ENCODE measurements at places on chromosomes 2 and 18.

GRCh38 chr2:217195658-217196446, 336.0 kb upstream of the TNP1 start:
- DNase-seq = no peak

- no peak for DNase-seq
Observed at GRCh38 chr2:168212167-168212566, 35.2 kb downstream of the STK39 start.

DNA sequence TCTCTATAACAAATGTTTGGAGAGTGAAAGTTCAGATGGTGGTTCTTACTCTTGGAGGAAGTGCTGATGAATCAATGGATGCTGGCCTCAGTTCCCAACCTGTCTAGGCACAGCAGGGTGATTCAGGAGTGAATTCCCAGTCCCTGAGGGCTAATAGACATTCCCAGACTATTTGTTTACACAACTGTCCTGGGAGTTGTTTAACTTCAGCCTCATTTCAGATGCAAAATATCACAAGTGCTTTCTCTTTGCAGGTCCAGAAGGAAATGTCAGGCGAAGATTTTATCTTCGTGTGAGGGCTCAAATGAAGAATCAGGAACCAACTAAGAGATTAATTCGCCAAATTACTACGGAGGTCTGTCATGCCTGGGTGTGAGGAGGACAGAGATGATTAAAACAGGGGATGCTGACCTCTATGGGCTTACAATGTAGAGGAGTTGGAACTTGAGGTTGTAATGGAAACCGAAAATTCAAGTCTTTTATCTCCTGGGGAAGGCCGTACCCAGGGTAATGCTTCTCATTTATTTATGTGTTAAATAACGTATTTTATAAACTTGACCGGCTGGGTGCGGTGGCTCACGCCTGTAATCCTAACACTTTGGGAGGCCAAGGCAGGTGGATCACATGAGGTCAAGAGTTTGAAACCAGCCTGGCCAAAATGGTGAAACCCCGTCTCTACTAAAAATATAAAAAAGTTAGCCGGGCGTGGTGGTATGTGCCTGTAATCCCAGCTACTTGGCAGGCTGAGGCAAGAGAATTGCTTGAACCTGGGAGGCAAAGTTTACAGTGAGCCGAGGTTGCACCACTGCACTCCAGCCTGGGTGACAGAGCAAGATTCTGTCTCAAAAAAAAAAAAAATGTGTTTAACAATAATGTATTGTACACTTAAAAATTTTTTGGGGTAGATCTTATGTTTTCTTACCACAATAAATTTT, 38.7 kb upstream of the SLC1A4 start:
- no peak for DNase-seq

- DNase-seq = no peak
Observed at GRCh38 chr2:19894134-19894792, 7.5 kb downstream of the TTC32 start.

DNA sequence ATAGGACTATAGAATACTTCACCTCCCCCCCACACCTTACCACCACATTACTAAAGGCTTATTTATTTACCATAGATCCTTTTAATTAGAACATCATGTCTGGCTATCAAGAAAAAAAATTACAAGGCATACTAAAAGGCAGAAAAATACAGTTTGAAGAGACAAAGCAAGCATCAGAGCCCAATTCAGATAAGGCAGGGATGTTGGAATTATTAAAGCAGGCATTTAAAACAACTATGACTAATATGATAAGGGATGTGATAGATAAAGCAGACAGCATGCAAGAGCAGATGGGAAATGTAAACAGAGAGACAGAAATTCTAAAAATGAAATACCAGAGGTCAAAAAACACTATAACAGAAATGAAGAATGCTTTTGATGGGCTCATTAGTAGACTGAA, 55.4 kb upstream of the SMIM21 start:
- no peak for DNase-seq

DNA sequence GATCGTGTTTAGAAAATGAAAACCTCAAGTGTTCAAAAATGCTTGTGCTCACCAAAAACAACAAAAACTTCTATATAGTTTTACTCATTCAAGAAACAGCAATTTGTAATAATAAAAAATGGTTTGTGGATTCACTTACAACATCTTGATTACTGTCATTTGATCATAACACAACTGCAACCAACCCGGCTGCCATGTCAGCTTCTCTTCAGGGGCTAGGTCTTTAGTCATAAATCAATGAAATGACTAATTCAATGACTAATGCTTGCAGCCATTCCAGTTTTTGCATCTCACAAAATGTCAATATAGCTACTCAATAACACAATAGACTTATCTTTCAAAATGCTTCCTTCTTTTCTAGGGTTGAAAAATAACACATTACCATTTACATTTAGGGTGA, 128.0 kb downstream of the OLA1 start:
- DNase-seq = no peak

- no peak for DNase-seq
Observed at GRCh38 chr2:7825591-7826312, 856.1 kb upstream of the ID2 start.

DNA sequence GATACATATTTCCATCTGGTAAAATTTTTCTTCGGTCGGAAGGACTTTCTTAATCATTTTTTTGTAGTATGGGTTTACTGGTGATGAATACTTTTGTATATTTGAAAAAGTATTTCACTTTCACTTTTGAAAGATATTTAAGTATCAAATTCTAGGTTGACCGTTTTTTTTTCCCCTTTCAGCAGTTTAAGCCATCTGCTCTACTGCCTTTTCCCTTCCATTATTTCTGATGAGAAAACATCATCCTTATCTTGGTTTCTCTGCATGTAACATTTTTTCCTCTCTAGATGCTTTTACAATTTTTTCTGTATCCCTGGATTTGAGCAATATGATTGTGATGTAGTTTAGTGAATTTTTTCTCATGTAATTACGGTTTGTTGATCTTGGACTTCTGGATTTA, 87.0 kb downstream of the MTX2 start:
- no peak for DNase-seq

DNA sequence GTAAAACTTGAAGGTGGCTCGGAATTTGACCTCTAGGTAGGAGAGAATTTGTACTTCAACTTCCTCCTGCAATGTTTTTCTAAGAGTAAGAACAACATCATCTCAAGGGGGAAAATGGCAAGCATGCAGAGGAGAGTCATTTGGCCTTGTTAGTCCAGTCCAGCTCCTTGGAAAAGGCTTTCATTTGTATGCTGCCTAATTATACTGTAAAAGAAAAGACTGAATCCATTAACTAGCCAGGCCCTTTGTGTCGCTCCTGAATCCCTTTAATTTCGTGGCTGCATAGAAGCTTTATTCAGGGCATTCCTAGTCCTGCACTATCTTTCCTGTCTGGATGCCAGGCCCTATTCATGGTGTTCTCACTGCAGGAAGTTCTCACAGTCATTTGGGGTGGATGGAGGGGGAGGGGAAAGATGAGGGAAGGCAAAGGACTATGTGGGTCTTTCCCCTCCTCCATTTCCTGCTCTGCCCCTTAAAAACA, 36.0 kb downstream of the PHLPP1 start:
- no peak for DNase-seq

DNA sequence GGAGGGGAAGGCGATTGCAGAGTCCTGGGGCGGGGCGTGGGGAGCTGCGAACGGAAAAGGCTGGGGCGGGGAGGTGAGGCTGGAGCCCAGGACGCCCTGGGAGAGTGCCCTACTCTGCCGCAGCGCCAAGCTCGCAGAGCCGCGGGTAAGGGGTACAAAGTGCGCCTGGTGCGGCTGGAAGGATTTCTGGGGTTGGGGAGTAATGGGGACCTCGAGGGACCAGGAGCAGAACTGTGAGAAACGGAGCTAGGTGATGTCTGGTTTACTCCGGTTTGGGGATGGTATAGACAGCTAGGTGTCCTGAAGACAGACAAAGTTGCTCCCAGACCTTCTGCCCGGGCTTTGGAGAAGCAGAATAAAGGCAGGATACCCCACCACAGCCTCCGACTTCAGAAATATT, 718 bp upstream of the NXPH2 start:
- DNase-seq = no peak

DNA sequence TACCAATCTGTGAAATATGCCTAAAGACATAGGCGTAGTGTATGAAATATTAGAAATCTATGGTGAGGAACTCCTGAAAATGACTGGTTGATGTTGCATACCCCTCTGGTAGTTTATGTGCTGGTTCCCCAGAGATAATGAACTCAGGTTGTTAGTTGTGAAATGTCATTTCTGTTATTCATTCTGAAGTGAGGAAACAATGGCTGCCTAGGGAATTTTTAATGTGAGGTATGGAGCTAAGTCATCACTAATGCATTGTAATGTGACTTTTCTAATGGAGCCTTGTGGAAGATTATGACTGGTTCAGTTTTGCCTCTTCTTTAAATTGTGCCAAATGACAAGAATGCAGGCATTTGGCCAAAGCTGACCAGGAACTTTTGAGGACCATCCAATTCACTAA, 61.6 kb upstream of the RAB27B start:
- no peak for DNase-seq

DNA sequence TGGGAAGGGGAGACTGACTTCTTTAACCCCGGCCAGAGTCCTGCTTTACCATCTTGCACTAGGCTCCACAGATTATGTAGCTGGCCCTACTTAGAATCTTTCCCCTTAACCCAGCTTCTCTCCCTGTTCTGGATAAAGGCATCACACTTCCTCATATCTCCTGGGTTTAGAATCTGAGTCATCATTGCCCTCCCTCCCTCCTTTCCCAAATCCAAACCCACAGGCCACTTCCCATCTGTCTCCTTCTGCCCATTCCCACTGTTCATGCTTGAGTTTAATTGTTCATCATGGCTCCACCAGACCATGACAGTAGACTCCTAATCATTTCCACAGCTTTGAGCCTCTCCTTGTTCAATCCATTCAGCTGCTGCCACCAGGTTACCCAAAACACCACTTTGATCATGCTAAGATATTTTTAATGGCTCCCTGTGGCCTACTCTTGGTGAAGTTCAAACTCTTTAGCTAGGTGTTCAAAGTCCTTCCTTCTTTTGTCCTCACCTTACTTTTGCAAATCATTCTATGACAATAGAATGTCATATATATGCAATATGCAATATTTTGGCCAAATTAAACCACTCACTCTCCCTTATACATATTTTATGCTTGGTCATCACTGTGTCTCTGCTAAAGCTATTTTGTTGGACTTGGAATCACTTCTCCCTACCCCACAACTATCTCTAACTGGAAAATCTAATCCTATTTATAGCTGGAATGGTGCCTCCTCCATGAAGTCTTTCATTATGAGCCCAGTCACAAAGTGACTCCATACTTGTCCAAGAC, 5.5 kb downstream of the PDE11A start:
- no peak for DNase-seq

DNA sequence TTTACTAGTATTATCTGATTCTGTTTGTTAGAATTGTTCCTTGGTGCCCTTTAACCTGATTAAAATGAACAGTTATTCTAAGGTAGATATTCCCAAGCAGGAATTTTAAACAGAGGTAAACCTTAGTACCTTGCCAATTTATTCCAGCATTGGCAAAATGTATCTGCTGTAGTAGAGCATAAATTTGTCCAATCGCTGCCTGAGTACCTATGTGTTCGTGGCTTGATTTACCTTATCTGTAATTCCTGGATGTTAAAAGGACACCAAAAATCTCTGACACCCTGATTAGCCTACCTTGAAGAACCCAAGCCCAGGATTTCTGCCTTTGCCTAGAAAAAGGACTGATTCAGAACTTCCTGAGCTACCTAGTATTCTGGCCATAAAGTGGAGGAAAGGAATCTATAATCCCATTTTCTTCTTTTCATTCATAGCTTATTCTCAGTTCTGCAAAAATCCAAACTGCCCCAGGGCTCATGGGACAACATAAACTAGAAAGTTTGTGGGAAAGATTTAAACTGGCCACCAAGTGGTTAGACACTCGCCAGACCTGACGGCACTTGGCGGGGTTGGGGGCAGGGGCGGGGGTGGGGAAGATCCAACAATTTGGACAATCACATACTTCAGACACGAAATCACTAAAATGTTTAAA, 16.2 kb upstream of the ZCCHC2 start:
- DNase-seq = no peak

GRCh38 chr2:70767699-70768589, at the start of gene ADD2:
TSS of gene ADD2 (minus strand) at chr2:70768200. CDS start at chr2:70706408, 61,792 bp downstream.
- peak; percentile 27 for DNase-seq

- DNase-seq = no peak
Observed at GRCh38 chr18:48080546-48080945, 150.1 kb upstream of the SMAD2 start.
